Esophagus squamous epithelium (tissue), 5 donors: ENCODE measurements at places on chromosomes 2 and 18.

- DNase-seq: no peak
Measured at GRCh38 chr2:101430156-101430555, 42.9 kb upstream of the CREG2 start.

DNA sequence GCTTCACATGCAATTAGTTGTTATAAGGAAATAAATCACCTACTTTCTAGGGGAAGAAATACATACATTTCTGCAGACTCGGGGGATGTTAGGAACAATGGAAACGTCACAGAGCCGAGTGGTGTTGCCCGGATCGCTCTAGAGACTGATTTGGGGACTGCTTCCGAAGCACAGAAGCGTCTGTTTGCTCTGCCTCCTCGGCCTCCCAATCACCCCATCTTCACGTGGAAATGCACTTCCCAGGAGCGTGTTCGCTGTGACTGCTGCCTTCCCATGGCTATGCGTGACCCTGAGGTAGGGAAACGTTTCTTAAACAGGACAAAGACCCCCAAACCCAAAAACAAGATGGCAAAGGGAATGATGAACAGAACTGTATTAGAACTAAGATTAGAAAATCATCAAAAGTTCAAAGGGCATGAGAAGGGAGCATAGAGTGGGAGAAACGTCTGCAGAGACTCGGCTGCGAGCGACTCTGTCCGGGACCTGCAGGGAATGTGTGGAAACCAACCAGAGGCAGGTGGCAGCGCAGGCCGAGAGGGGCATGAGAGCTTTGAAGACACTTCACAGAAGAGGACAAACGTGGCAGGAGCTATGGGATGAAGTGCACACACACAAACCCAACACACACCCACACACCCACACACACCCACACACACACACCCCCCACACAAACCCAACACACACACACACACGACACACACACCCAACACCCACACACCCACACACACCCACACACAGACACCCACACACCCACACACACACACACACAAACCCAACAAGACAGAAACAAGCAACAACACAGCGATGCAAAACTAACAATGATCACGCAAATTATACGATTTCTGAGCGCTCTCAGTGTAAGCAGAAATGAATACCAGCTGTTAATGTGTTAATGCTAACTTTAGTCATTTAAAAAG is 41.3 kb downstream of the RTP5 start:
- DNase-seq: no peak

- no peak for DNase-seq
Measured at GRCh38 chr2:58764338-58765104, 523.4 kb upstream of the FANCL start.

- no peak for DNase-seq
Measured at GRCh38 chr2:71458413-71459083, 5.2 kb downstream of the DYSF start.

DNA sequence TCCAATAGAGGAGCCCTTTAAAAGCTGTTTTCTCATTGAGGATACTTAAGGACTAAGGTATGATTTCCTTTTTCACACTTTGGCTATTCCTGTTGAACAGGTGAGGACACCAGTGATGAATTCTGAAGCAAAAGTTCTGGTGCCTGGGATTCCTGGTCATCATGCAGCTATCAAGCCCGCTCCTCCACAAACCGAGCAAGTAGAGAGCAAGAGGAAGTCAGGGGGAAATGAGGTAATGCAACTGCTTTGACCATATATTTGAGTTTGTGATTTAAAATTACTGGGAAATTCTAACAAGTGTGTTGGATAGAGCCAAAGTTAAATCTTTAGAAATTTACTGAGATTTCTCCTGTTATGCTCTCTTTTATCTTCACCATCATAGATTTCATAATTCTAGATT is 33.0 kb downstream of the WDR43 start:
- DNase-seq: no peak

DNA sequence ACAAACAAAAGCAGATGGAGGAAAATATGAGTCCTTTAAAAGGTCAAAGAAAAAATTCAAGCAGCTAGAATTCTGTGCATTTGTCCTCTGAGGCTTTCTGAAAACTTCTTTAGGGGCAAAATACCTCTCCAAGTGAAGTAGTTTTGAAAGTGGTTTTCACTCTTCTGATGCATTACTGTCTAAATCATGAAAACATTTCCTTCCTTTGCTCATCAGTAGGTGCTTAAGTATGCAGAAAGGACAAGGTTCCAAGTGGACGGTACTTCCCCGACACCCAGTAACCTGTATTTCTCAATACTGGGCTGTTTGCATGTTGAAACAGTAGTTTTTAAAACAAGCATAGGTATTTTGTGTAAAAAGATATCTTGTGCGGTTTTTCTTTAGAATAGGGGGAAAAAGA is 189.1 kb upstream of the ERBB4 start:
- DNase-seq: no peak

DNA sequence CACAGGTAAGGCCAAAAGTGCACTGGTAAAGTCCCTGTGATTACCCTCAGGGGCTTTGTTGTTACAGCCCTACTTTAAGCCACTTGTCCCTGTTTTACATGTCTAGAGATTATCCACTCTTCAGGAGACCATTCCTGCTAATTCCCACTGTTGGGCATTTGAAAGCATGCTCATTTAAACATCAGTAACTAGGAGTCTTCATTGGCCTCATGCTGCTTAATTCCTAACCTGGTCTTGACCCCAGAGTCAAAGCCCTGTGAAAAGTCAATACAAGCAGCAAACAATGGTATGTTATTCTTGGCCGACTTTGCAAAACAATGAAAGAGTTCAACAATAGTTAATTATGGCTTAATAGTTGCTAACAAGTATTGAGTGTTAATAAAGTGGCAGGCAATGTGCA is 23.2 kb downstream of the AFF3 start:
- no peak for DNase-seq

GRCh38 chr2:85418132-85419008 is at the start of gene SH2D6:
TSS of gene SH2D6 (plus strand) at chr2:85418714. CDS start at chr2:85429466, 10,752 bp downstream.
- peak; percentile 55 for DNase-seq

GRCh38 chr2:137963535-137964065 is 673 bp upstream of the HNMT start:
- DNase-seq: no peak

- no peak for DNase-seq
Measured at GRCh38 chr18:28963481-28963880, 786.6 kb upstream of the CDH2 start.

- no peak for DNase-seq
Measured at GRCh38 chr2:212381428-212382102, 157.0 kb downstream of the ERBB4 start.
